CD4-positive, alpha-beta T cell treated with Interleukin-21 for 1 hour (primary cell): ENCODE measurements at places on chromosomes 12 and 14.

- DNase-seq, result no peak
Measured at GRCh38 chr12:85085066-85085465, 48.9 kb downstream of the LRRIQ1 start.

DNA sequence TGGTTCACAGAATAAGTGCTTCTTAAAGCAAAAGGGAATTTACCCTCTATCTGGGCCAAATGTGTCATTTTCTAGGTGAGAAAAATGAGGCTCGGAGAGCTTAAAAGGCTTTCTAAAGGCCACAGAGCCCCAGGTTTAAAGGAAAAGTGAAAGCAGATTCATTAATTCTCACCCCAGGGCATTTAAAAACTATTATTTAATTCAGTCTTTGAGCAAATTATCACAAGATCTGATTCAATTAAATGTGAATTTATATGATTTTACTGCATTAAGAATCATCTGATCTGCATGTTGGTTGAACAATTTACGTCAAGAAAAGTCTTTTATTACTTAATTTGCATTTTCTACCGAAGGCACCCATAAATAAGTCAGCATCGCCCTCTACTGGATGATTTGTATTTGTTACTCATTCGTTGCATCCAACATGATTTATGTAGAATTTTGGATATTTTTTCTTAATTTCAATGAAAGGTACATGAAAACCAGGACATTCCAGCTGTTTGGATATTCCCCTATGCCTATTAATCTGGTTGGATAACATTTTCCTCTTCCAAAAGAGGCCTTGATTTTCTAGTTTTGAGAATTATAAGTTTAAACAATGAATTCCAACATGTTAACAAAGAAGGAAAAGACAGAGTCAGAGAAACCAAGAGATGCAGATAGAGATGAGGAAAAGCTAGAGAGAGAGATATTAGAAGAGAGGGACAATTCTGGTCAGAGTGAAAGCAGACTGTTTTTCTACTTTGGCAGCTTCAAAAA lies 19.1 kb upstream of the DHRS7 start:
- DNase-seq, result peak; percentile 80

- DNase-seq, result no peak
Measured at GRCh38 chr12:52338241-52338960, 17.2 kb upstream of the KRT83 start.

DNA sequence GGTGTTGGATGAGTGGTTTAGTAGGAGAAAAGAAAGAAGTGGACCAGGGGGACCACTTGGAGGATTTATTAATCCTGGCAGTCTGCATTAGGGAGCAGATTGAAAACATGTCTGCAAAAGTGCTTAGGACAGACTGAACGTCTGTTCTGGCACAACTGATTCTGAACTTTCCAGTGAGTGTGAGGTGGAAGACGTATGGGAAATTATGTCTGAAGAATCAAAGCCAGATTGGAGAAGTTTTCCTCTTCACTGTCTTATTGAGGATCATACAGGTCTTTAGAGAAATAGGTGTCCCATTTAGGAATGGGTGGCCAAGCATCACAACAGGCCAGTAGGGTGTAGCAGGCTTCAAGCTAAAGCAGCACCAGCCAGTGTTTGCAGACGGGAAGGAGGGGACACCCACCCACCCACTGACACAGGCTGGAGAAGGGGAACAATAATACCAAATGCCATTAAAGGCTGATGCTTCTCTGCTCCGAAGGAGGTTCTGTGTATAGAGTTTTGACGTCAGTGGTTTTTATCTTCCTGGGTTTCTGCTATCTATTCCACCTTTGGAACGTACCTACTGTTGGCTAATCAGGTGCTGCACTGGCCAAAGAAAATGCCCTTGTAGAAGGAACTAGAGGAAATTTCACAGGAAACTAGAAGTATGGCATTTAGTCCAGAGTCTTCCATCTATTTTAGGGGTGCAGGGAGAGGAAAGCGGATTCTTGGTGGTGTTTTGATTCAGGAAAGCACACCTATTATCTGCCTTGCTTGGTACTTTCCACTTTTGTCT lies 1.8 kb downstream of the SRRM4 start:
- no peak for DNase-seq

GRCh38 chr14:89418976-89419375 lies 1.9 kb upstream of the FOXN3 start:
- peak; percentile 25 for DNase-seq

GRCh38 chr14:104792101-104792884 lies 3.3 kb downstream of the AKT1 start:
- no peak for DNase-seq

DNA sequence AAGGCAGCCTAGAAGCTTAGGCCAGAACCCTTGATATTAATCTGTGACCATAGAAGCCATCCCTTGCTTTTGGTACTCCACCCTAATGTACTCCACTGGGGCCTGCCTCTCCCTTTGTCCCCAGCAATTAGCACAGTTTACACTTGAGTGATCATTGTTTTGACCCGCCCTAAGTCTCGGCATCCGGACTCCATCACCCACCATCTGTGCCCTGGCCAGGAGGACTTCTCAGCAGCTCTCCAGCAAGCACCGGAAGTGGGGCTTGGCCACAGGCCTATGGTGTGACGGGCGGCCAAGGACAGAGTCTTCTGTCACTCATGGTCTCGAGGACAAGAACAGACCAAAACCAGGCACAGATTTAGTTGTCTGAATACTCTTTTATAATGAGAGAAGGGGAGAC lies 126.5 kb upstream of the NTF3 start:
- no peak for DNase-seq

GRCh38 chr14:43793579-43793978 lies 713.5 kb downstream of the FSCB start:
- DNase-seq, result no peak

DNA sequence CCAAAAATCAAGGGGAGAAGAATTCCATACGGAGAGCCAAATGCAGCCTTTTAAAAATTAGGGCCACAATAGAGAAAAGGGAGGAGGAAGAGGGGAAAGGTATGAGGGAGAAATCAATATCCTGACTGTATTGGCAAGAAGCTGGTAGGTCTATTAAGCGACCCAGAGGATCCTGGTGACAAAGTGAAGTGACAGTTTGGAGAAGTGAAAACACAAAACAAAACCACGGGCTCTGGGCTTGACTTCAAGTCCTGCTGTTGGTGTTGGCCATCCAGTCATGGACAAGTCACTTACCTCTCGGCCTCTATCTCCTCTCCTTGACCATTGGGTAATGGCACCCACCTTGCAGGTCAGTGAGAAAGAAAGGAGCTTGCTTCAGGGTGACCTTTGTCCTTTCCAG lies 47.0 kb upstream of the KCNA5 start:
- DNase-seq, result no peak

GRCh38 chr14:65414961-65415589 lies 2.5 kb downstream of the FUT8 start:
- DNase-seq, result peak; percentile 53

DNA sequence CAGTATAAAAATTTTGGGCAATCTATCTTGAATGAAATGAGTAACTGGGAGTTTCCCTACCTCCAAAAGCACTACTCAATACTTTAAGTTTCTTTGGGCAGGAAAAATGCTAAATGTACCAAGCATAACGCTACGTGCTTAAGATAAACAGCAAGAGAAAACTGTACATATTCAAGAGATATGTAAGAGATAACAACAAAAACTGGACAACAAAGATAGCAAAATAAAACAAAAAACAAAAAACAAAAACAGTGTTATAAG lies 20.0 kb downstream of the PTGES3 start:
- DNase-seq, result no peak

DNA sequence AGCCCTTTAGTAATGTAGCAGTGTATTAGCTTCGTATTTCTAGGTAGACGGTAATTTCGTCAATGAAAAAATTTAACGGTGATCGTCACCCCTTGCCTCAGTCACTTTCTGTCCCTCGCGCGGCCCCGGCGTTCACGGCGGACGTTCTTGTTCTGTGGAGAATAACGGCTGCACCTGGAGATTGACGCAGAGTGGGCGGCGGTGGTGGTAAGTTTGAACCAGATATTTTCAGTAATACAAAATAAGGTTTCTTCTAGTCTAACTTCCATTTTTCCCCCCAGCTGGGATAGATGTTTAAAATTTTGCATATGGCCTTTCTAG lies 341 bp downstream of the ZNF10 start:
- DNase-seq, result no peak
